ENCODE measurements at places on chromosomes 4 and X. TPM values are rescaled to one million over a fixed set of nuclear protein-coding genes. Genes with fewer than 3 reads are reported as not detected.
A peak's percentile ranks its signal among the peaks of the same experiment; 100 is the strongest.

- no peak for DNase-seq
These were observed 65.2 kb upstream of the MTM1 start for GRCh38 chrX:150502979-150503897.

- DNase-seq, result no peak
These were observed 467.4 kb downstream of the EPHA5 start for GRCh38 chr4:65202853-65203236.

GRCh38 chrX:132226169-132226568 lies 6.9 kb upstream of the RAP2C start:
- DNase-seq, result no peak

DNA sequence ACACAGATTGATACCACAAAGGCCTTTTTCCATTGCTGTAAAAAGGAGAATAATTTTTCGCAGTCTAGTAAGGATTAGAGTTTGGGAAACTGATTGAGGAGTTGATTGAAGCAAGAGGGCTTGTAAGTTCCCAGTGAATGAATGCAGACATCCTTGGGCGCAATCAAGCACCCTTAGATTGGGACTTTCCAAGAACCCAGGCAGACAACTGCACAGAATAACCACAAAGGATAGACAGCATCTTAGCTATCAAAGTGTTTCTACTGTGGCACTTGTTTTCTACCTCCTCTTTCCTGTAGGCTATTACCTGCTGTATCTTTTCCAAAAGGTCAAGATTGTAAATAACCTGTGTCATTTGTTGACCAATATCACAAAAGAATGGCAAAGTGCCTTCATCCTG lies 2.6 kb downstream of the COX18 start:
- DNase-seq, result no peak

GRCh38 chr4:105707782-105708180 lies 708 bp downstream of the INTS12 start:
- no peak for DNase-seq

GRCh38 chrX:18149454-18149853 lies 71.2 kb downstream of the BEND2 start:
- DNase-seq, result no peak

- no peak for DNase-seq
These were observed 30.8 kb upstream of the NDUFC1 start for GRCh38 chr4:139333046-139333445.

Gene SPACA5
- not detected for total RNA-seq

Gene ZDHHC15
- 0.06 TPM for total RNA-seq

- DNase-seq, result no peak
These were observed 119.6 kb downstream of the BTC start for GRCh38 chr4:74674750-74675149.

- DNase-seq, result no peak
These were observed 575 bp downstream of the RCHY1 start for GRCh38 chr4:75513526-75514130.

Gene DGAT2L6
- total RNA-seq, result not detected

Gene TRAM1L1
- total RNA-seq, result not detected

Gene HSFX1
- 0.27 TPM for total RNA-seq

Gene UGDH
- total RNA-seq, result 2.6 TPM

Gene CPE
- not detected for total RNA-seq

Gene NCBP2L
- not detected for total RNA-seq

Gene NXF2B
- not detected for total RNA-seq

Gene SCD5
- total RNA-seq, result 0.36 TPM

Gene CT45A5
- total RNA-seq, result not detected

Gene MTM1
- 16.0 TPM for total RNA-seq

DNA sequence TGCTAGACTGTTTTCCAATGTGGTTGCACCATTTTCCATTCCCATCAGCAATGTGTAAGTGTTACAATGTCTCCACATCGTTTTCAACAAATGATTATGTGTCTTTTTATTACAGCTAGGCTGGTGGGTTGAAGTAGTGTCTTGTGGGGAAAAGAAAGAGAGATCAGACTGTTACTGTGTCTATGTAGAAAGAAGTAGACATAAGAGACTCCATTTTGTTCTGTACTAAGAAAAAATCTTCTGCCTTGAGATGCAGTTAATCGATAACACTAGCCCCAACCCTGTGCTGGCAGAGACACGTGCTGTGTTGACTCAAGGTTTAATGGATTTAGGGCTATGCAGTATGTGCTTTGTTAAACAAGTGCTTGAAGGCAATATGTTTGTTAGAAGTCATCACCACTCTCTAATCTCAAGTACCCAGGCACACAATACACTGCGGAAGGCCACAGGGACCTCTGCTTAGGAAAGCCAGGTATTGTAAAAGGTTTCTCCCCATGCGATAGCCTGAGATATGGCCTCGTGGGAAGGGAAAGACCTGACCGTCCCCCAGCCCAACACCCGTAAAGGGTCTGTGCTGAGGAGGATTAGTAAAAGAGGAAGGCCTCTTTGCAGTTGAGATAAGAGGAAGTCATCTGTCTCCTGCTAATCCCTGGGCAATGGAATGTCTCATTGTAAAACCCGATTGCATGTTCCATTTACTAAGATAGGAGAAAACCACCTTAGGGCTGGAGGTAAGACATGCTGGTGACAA lies 23.0 kb upstream of the UGT2B15 start:
- DNase-seq, result no peak

GRCh38 chrX:47202316-47202715 lies 8.7 kb downstream of the UBA1 start:
- no peak for DNase-seq

Gene HSFX2
- not detected for total RNA-seq

Gene ANAPC10
- 26.7 TPM for total RNA-seq

GRCh38 chr4:137543198-137543597 lies 10.9 kb upstream of the PCDH18 start:
- DNase-seq, result no peak

Gene SPANXN3
- not detected for total RNA-seq

DNA sequence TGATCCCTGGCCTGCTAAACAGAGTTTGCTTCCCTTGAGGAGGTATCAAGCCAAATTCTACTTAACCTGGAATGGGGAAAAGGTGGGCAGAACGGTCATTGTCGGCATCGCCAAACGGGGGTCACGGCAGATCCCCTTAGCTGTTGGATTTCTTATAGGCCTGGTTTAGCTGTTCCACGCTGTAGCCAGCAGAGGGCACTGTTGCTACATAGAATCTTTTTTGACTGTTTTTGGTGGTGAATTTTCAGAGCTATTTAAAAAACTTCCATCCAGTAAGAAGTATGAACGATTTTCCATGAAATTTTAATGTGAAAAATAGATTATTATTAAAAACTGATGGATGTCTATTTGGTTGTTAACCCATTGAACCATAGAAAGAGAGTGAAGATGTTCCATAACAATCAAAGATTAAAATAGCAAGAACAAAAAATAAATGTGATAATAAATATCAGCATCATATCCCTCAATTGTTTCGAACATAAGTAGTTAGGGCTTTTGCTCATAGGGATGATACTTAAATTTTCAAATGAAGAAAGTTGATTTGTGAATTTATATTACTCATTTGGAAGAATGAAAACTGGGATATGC lies 56.6 kb downstream of the LINC00632 start:
- DNase-seq, result peak; percentile 38

- no peak for DNase-seq
These were observed 127.9 kb upstream of the LIMCH1 start for GRCh38 chr4:41410049-41410448.

Gene CDX4
- total RNA-seq, result not detected

GRCh38 chr4:92106816-92107215 lies 196.9 kb upstream of the GRID2 start:
- DNase-seq, result no peak

Gene CHM
- 2.4 TPM for total RNA-seq

GRCh38 chrX:104084534-104085277 lies 8.7 kb upstream of the TMSB15C start:
- DNase-seq, result no peak

GRCh38 chrX:119228512-119229252 lies 7.4 kb upstream of the PGRMC1 start:
- DNase-seq, result no peak

Gene PRKG2
- total RNA-seq, result 0.78 TPM

DNA sequence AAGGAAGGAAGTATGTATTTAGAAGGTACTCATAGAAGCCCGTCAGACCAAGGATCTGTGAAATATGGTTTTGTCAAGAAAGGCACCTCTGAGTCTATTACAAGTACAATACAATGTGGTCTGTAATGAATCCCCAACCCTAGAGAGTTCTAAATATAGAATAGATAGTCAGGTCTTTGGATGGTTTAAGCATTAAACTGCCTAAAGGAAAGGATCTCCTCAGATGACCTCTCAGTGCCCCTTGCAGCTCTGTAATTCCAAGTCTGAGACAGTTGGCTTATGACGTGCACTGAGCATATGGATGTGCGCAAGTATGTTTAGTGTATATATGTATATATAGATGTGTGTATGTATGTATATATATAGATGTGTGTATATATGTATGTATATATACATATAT lies 62.0 kb downstream of the CCSER1 start:
- no peak for DNase-seq

- DNase-seq, result no peak
These were observed 586.6 kb downstream of the RAPGEF2 start for GRCh38 chr4:159689526-159689925.

- no peak for DNase-seq
These were observed 60.9 kb downstream of the HTT start for GRCh38 chr4:3135155-3136011.

- DNase-seq, result no peak
These were observed 981.9 kb upstream of the TENM3 start for GRCh38 chr4:181261279-181261678.

Gene GPR173
- total RNA-seq, result 0.05 TPM

DNA sequence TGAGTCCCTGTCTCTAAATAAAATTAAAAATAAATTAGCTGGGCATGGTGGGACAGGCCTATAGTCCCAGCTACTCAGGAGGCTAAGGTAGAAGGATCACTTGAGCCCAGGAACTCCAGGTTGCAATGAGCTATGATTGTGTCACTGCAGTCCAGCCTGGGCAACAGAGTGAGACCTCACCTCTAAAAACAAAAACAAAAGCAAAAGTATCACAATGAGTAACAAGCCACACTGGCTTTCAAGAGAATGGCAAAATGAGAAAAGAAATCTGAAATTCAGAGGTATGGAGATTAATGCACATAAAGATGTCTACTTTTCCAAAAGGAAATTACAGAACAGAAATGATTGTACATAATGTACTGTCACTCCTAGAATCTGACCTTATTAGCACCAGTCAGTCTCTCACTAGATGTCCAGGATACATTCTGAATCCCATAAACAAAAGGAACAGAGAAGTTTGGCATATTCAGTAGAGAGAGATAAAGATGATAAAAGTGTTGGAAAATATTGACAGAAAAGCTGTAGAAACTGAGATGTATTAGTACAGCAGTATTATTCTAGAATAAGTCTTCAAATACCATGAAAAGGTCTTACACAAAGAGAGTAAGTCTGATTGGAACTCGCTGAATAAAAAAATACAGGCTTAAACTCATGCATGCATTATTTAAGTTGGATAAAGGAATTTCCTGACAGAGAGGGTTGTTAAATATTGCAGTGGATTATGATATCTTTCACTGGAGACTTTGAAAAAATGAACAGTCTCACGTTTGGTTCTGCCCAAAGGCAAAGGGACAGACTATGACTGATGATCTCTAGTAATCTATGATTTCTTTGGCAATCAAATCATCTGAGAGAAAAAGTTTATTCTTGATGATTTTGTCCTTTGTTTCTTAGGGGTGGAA lies 102.5 kb downstream of the SH3RF1 start:
- DNase-seq, result no peak

- no peak for DNase-seq
These were observed 265.4 kb downstream of the RAPGEF2 start for GRCh38 chr4:159368320-159368719.

DNA sequence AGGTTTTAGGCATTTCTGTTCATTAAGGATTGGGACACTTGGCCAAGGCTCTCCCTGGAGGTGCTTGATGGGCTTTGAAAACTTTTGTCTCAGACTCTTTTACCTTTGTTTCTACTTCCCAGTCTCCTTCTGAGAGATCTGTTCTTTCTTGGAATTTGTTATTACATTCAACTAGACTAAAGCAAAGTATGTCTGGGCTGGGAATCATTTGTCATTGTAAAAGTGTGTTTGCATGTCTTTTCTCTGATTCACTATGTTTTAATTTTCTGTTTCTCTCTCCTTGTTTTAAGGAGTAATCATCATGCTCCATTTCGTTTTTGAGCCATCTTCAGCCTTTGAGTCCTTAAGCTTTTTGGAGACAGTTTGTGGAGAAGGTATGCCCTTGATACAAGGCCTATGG lies 12.2 kb upstream of the PGRMC2 start:
- no peak for DNase-seq

GRCh38 chrX:1323315-1323714 lies 13.3 kb upstream of the IL3RA start:
- DNase-seq, result peak; percentile 72

Gene CFAP99
- 0.22 TPM for total RNA-seq

Measured in CD8-positive, alpha-beta T cell (primary cell).